ENCODE measurements at places on chromosomes 7 and 10.

DNA sequence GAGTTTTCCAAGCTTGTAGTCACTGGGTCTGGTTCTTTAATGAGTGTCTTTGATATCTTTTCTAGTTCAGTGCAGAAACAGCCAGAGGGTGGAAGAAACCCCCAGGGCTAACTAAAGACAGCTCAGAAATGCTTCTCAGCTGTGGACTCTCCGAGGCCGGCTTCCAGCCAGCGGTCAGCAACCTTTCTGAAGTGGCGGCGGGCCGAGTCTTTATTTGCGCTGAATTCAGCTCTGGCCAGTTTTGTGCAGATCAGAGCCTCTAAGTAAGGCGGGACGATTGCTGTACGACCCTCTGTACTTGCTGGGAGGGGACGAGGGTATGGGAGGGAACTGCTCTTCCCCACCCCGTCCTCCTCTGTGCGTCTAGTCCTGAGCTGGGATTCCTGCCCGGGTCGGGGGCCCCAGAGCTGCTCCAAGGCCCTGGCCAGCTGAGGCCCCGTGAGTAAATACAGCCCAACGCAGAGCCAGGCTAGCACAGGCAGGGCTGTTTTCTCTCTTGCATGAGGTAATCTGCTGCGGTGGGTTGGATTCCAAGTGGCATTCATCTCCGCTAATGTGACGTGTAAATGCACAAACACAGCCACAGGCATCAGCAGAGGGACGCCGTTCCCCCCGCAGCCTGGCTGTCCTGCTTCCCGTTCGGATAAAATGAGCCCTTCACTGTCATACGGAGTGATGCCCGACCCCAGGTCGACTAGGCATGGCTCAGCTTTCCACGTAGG is 159.8 kb downstream of the PIP4K2A start:
- no peak for DNase-seq

DNA sequence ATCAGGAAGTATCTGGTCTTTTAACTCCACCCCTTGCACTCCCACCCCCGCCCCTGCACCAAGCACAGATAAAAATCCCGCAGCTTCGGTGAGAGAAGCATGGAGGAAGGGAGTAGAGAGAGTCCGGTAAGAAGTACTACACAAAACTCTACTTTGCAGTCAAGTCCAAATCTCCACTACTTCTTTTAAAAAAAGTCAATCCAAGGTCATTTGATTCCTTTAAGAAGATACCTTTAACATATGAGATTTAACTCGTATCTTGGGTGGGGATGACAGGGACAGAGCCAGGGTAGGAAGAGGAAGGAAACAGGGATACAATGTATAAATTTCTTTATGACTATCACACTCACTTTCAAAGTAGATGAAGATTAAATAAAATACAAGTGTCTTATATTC is 132.1 kb downstream of the NRBF2 start:
- DNase-seq = peak; percentile 9

GRCh38 chr10:18313626-18314025 is 173.4 kb downstream of the CACNB2 start:
- no peak for DNase-seq

GRCh38 chr10:130935128-130935439 is 376.4 kb downstream of the TCERG1L start:
- no peak for DNase-seq

DNA sequence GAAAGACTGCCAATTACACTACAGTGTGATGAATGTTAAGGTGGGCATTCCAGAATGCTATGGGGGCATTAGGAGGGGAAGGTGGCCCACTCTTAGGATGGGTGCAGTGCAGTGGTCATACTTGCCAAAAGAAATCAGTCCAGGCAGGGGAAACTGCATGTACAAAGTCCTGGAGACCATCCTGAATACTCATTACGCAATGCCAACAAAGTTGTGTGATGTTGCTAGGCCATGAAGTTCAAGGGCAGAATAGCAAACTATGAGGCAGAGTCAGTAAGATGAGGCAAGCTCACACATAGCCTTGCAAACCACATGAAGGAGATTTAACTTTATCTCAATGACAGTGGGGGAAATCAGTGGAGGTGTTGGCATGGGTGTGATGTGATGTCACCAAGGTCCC is 49.8 kb upstream of the SLC35B4 start:
- DNase-seq = no peak

GRCh38 chr7:30082686-30083085 is 52.1 kb upstream of the MTURN start:
- DNase-seq = no peak

DNA sequence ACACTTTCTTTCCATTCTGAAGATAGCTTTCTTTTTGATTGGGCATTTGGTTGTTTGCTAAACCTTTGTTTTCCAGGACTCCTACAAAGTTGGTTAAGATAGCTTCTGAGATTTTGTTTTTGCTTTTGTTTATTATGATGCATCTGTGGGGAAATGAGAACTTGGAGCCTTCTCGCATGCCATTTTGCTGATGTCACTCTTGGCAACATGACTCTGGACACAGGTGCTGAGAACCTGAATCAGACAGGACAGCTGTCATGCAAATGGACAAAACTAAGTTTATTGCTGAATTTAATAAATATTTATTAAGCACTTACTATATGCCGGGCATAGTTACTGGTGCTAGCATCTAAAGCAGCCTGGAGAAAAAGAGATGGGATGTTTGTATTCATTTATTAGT is 274.1 kb downstream of the ZEB1 start:
- no peak for DNase-seq

- no peak for DNase-seq
These were observed 279.4 kb upstream of the LYZL1 start for GRCh38 chr10:29009464-29009863.

- DNase-seq = no peak
These were observed 32.4 kb downstream of the CAMK2B start for GRCh38 chr7:44292876-44293560.

- DNase-seq = no peak
These were observed 48.2 kb downstream of the COL26A1 start for GRCh38 chr7:101410743-101411507.

- DNase-seq = no peak
These were observed 40.1 kb downstream of the TNRC18 start for GRCh38 chr7:5383314-5384098.

- no peak for DNase-seq
These were observed 224.6 kb upstream of the NRP1 start for GRCh38 chr10:33559105-33559504.

DNA sequence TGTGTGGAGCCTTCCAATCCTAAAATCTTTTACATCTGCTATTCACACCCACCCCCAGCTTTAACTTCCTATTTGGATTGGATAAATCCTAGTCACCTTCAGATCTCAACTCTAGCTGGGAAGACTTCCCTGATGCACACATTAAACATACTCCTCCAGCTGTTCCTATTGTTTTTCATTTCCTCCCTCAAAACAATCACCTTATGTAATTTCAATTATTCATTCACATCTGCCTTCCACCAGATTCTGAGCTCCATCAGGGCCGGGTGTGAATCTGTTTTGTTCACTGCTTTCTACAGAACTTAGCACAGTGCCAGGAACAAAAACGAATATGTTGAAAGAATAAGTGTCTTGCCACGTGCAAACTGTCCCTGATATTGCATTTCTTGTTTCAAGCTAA is 497.4 kb downstream of the PLXDC2 start:
- DNase-seq = no peak

GRCh38 chr7:134632937-134633540 is 13.6 kb upstream of the BPGM start:
- DNase-seq = no peak

DNA sequence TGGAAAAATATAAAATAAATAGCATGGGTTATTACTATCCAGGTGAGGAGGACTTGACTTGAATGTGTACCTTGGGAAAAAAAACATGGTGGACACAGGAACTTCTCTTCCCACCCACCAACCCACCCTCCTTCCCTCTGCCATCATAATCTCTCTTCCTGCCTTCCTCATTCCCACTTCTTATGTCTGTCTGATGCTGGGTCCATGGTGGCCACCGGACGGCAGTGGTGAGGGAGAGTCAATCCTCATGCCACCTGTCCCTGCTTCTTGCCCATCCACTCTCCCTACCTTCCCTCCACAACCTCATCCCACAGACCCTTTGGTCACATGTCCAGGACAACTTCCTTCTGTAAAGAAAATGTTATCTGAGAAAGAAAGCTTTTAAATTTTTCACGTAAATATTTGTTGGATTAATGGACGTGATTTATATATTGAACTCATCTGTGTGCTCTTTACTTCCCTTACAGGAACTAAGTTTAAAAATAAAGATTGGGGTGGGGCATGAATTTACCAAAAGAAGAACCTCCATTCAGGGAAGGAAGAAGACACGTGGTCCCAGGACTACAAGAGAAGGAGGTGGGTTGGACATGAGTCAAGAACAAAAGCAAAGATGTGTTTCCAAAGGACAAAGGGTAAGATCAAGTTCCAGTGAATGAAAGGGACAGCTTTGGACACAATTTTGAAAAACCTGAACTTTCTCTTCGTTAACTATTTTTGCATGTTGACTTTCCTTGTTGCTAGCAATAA is 104.5 kb downstream of the PIP4K2A start:
- DNase-seq = no peak

DNA sequence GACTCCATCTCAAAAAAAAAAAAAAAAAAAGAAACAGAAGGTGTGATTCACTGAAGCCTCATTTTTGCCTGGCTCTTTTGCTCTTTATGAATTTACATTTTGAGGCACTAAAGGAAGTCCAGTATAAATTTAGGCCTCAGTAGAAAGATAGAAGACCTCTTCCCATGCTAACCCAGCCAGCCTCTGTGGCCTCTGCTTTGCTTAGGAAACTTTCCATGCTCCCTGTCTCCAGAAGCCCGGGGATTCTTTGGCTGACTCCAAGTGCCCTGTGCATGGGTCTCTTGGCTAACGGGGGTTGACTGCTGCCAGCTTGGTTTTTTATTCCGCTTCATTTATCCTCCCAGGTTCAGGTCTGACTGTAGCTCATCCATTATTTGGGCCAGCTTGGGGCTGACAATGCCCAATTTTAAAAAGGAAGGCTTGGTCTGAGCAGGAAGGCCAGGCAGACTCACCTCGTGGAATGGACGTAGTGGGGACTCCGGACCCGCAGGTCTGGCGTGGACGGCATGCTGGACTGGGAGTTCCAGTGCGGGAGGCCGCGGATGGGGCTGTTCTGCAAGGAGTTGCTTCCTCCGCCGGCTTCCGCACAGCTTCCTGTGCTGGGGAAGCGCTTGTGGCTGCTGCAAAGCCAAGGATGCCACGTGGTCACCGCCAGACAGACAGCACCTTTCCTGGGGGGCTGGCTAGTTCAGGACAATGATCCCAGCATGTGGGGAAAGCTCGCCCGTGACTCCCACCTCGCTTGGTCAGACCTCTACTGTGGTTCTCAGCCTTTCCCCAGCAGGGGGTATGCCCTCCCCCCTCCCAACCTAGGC is 72.3 kb downstream of the PRPF18 start:
- no peak for DNase-seq

- no peak for DNase-seq
These were observed 14.8 kb downstream of the ADAM8 start for GRCh38 chr10:133261726-133262325.

- no peak for DNase-seq
These were observed 16.7 kb downstream of the ELN start for GRCh38 chr7:74044366-74045350.

DNA sequence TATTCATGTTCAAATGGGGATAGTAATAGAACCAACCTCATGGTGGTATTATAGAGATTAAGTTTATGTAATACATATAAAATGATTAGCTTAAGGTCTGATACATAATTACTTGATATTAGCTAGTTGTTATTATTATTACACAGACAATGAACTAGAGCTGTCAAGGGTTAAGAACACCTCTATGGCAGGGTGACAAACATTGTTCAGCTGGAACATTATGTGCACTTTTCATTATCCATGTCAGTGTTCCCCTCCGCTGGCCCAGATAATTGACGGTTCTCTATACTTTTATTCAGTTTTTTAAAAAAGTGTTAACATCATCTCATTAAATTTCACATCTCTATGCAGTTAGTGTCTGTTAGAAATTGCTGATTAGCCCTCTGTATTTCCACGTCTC is 142.1 kb downstream of the CDK14 start:
- peak; percentile 4 for DNase-seq

GRCh38 chr10:104267721-104268404 is 1.1 kb upstream of the GSTO2 start:
- no peak for DNase-seq

All from NCI-H1417 treated with DMSO at 0.1 percent for 48 hours (cell line).